ENCODE measurements at places on chromosomes 16 and 17. TPM values are rescaled to one million over a fixed set of nuclear protein-coding genes. Genes with fewer than 3 reads are reported as not detected.

TBC1D3H gene
- not detected for total RNA-seq

EXOC3L1 gene
- 0.50 TPM for total RNA-seq

VEZF1 gene
- total RNA-seq, result 43.4 TPM

CD300A gene
- total RNA-seq, result not detected

HSD3B7 gene
- 33.8 TPM for total RNA-seq

INCA1 gene
- total RNA-seq, result 0.88 TPM

CMIP gene
- total RNA-seq, result 5.9 TPM

RAB40B gene
- 9.9 TPM for total RNA-seq

CSH2 gene
- not detected for total RNA-seq

KRTAP4-4 gene
- total RNA-seq, result not detected

MILR1 gene
- total RNA-seq, result 6.6 TPM

PVALEF gene
- total RNA-seq, result not detected

DNA sequence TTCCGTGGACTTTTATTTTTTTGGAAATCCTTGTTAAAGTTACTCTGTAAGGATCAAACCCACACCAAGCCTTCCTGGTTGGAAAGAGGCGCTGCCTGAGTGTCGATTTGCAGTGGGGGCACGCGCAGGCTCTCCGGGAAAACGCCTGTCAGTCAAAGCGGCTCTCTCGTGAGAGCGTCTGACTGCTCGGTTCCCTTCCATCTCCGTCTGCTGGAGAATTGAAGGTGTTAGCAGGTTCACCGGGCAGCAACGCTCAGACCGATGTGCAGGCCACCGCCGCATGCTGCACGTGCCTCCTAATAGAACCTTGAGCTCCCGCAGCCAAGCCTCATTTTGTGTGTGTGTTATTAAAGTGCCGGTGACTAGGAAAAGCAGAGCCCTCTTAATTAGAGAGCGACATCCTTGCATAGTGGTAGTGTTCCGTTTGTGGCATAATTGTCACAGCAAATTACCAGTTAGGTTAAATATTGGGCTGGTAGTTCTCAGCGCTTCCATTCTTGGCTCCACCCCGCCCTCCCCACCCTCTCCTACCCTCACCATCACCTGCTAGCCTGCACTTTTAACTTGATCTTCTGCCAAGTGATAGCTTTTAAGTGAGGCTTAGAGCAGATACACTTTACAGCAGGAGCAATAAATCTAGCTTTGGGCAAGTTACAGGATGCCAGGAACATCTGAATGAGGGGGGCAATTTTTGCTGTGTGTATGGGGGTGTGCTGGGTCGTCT, 75.5 kb downstream of the RPA1 start:
- DNase-seq, result no peak

- DNase-seq, result no peak
Measured at GRCh38 chr16:15521758-15522509, 87.5 kb downstream of the BMERB1 start.

GRCh38 chr17:82449883-82450356, 632 bp downstream of the CYBC1 start:
- no peak for DNase-seq

DNA sequence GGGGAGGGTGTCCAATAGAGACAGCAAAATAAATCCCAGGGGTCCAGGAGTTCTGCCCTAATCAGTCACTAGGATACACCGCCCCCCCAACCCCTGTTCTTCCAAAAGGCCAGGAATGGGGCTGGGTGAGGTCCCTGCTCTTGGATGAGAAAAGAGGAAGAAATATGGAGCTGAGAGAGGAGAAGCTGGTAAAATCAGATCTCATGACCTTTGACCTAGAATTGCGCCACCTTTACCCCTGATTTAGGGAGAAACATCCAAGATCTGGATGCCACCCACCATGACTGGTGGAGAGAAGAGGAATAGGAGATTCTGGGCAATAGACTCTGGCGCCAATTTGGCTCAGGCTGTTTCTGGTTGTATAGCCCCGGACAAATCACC, 707 bp upstream of the CACNB1 start:
- no peak for DNase-seq

DNA sequence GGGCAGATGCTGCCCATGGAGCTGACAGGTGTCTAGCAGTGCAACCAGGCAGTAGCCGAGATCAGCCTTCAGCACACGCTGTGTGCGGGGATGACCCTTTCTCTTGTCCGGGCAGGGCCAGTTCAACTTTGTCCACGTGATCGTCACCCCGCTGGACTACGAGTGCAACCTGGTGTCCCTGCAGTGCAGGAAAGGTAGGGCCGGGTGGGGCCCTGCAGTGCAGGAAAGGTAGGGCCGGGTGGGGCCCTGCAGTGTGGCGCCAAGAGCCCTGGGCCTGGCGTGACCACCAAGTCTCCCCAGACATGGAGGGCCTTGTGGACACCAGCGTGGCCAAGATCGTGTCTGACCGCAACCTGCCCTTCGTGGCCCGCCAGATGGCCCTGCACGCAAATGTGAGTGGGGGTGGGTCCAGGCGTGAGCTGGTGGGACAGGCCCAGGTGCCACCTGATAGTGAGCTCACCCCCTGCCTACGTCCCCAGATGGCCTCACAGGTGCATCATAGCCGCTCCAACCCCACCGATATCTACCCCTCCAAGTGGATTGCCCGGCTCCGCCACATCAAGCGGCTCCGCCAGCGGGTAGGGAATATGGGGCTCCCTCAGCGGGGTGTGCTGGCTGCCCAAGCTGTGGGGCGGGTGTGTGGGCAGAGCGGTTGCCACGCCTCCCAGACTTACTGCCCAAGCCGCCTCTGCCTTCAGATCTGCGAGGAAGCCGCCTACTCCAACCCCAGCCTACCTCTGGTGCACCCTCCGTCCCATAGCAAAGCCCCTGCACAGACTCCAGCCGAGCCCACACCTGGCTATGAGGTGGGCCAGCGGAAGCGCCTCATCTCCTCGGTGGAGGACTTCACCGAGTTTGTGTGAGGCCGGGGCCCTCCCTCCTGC, 40.2 kb downstream of the TSC2 start:
- no peak for DNase-seq

DNA sequence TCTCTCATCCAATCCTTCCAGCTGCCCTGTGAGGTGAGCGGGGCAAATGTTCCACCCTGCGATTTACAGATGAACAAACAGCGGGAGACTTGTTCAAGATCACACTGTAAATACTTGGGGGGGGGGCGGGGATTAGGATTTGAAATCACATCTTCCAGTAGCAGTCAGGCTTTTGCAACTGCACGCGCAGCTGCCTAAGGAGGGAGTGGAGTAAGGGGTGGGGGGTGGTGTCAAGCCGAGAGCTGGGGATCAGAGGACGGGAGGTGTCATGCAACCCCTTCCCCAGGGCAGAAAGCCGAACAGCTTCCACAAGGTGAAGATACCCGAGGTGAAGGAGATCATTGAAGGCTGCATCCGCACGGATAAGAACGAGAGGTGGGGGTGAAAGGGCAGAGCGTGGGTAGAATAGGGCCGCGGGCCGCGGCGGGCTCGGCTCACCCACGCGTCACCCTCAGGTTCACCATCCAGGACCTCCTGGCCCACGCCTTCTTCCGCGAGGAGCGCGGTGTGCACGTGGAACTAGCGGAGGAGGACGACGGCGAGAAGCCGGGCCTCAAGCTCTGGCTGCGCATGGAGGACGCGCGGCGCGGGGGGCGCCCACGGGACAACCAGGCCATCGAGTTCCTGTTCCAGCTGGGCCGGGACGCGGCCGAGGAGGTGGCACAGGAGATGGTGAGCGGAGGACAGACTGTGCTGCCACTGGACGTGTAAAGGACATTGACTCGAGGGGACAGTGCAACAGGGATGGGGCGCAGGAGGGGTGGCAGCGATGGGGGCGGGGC, 4.6 kb downstream of the WNK4 start:
- no peak for DNase-seq

- no peak for DNase-seq
Measured at GRCh38 chr17:74491626-74492025, 25.2 kb downstream of the CD300A start.

GRCh38 chr17:1143573-1143972, 36.2 kb downstream of the ABR start:
- DNase-seq, result no peak

GRCh38 chr16:72468582-72468981, 296.6 kb upstream of the PMFBP1 start:
- no peak for DNase-seq

DNA sequence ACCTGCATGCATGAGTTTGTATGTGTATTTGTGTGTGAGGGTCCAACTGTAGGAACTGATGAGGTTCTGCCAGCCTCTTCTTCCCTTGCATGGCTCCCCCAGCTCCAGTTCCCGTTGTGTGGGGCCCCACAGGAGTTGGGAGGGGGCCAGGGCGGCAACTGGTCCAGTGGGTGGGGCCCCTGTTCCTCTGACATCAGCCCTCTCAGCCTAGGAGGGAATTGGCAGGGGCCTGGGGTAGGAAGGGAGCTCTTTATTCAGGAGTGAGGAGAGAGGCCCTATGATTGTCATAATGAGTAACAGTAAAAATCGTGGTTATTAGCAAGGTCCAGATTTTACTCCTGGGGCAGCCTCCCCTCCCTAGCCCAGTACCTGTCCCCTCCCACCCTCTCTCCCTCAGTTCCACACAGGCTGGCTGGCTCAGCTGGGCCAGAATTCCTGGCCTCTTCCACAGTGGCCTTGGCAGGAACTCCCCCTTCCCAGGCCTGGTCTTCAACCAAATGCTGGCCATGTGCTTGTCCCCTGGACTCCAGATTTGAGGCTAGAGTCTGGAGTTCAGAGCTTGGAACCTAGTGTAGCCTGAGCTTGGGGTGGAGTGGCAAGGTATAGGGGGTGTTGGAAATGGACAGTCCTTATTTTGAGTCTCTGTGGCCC, 18.9 kb downstream of the RARA start:
- DNase-seq, result no peak

GRCh38 chr17:64390044-64390443, 616 bp downstream of the PECAM1 start:
- no peak for DNase-seq

- DNase-seq, result no peak
Measured at GRCh38 chr16:19697756-19698318, 20.2 kb downstream of the KNOP1 start.

DNA sequence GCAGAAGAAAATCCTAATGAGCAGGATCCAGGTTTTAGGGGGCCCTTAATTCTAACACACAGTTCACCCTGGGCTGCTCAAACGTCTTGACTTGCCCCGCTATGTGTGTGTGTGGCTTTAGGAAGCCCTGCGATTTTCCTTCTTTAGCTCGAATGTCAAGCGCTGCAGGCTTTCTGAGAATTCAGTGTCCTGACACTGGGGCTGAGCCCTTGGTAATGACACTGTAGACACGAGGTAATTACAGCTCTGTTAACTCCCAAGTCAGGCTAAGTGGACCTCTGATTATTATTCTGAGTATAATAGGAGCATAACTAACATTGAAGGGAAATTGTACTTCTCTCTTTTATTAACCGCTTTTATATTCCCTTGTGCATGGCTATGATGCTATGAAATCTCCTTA, 202.1 kb downstream of the RBFOX1 start:
- no peak for DNase-seq

DNA sequence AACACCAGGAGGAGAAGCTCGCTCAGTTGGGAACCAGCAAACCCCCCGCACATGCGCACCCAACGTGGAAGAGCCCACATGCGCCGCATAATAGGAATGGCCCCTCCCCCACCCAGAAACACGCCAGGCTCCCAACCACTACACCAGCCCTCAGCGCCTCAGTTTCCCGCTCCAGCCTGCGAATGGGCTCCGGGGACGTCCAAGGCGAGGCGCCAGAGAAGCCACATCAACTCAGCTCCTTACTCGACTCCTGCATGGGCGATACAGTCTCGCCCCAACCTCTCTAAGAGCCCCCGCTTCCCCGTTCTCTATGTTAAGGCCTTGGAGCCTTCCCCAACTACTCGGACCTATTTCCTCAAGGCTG, 504 bp downstream of the SRSF1 start:
- peak; percentile 69 for DNase-seq

GRCh38 chr17:9237661-9238301, 216.5 kb downstream of the NTN1 start:
- no peak for DNase-seq

GRCh38 chr17:61075988-61076387, 323.7 kb upstream of the TBX2 start:
- no peak for DNase-seq

DNA sequence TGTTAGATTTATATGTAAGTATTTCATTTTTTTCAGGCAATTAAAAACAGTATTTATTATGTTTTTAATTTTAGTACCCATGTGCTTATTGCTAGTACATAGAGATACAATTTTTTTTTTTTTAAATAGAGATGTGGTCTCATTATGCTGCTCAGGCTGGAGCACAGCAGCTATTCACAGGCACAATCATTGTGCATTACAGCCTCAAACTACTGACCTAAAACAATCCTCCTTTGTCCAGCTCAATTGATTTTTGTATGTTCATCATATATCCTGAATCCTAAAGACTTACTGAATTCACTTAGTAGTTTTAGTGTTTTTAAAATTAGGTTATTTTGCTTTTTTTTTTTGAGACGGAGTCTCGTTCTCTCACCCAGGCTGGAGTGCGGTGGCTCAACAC, 26.3 kb downstream of the SPECC1 start:
- no peak for DNase-seq

DNA sequence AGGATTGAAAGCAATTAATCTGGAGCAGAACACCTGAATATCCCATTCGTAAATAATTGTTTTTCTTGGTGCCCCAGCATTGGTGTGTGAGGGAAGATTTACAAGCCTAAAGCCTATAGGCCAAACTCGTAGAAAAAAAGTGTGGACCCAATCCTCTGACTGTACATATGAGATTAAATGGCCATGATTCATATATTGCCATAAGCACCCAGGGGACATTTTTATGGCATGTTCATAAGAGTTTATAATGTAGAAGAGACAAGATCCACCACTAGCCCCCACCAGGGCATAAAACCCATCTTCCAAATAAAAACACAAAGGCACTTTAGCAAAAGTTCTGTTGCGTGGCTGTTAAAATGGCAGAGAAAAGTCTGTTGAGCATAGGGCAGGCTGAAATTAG, 15.5 kb upstream of the SALL1 start:
- no peak for DNase-seq

GRCh38 chr16:20846030-20846429, 39.7 kb downstream of the REXO5 start:
- no peak for DNase-seq

- no peak for DNase-seq
Measured at GRCh38 chr16:78770353-78771091, 671.1 kb downstream of the WWOX start.

DNA sequence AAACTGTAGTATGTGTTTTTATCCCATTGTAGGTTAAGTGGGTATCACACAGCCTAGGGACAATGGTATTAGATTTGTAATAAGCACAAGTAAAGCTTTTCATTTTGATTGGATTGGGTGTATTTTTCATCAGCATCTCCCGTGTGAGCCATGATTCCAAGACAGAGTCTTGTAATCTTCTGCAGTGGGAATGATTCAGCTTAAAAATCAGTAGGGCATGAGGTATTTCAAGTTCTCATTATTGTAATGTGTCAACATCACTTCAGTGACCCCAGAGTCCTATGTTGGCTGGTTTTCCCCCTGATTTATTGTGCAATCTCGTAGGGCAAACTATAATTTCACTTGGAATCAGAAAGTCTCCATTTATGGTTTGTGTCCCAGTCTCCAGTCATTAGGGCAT, 833.2 kb upstream of the RBFOX1 start:
- no peak for DNase-seq
